ENCODE measurements at places on chromosomes 7 and 10.

DNA sequence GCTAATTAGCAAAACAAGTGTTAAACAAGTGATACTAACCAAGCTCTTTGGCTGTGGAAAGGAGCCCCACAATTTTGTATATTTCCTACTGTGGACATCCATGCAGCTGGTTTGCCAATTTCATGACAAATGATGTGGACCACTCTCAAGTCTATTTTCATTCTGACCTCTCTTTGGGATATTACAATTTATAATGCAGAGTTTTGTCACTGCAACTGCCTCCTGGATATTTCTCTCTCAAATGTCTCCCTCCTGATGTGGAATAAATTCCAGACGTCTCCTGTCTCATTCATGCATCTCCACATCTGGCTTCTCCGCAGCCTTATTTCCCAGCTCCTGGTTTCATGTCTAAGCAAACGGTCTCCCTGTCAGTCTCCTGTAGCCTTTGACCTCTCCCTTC lies 80.6 kb upstream of the RHEB start:
- no peak for DNase-seq

GRCh38 chr10:132388891-132389432 lies 8.0 kb upstream of the PWWP2B start:
- no peak for DNase-seq

- no peak for DNase-seq
Observed at GRCh38 chr7:26511866-26512265, 220.2 kb downstream of the SNX10 start.

GRCh38 chr10:3955493-3955892 lies 170.5 kb upstream of the KLF6 start:
- DNase-seq, result no peak

GRCh38 chr7:77808517-77808916 lies 9.9 kb downstream of the PHTF2 start:
- no peak for DNase-seq

- no peak for DNase-seq
Observed at GRCh38 chr7:49038821-49039358, 114.5 kb downstream of the CDC14C start.

- no peak for DNase-seq
Observed at GRCh38 chr7:150981644-150982043, 3.5 kb upstream of the KCNH2 start.

- no peak for DNase-seq
Observed at GRCh38 chr10:121452581-121452980, 145.7 kb downstream of the FGFR2 start.

DNA sequence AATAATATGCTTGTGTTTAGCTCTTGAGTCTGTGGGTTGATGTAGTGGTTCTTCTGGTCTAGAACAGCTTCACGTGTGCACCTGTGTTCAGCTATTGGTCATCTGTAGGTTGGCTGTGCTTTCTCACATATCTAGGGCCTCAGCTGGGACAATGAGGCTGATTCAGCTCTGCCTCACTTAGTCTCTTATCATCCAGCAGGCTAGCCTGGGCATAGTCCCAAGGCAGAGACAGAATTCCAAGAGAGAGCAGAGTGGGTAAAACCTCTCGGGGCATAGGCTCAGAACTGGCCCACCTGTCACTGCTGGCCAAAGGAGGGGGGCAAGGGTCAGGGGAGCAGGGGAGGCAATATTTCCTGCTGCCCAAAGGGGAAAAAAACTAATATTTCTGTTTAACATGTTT lies 32.0 kb upstream of the MXI1 start:
- no peak for DNase-seq

DNA sequence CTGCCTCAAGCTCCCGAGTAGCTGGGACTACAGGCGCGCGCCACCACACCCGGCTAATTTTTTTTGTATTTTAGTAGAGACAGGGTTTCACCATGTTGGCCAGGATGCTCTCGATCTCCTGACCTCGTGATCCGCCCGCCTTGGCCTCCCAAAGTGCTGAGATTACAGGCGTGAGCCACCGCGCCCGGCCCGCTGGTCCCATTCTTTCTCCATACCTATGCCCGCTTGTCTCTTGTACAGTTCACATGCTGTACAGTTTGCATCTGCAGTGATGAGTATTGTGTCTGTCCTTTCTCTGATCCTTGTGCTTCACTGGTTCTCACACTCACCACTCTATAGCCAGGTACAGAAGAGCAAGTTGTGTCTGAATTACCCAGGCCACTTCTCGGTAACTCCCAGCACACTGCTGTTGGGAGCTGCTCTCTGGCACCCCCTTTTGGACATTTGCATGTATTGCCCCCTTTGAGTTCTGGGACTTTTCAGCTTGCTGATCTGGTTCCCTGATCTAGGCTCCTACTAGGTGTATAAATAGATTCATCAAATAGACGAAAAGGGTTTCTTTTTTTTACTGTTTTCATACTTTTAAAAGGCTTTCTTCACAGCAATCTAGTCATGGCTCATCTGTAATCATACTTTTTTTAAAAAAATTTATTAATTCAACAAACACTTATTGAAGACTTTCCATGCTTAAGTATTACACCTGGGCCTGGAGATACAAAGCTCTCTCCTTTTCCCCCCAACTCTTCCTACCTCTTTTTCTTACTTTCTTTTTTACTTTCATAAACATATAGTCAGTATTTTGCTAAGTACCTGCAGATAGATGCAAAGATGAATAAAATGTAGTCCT lies 53.5 kb downstream of the AOAH start:
- peak; percentile 56 for DNase-seq

DNA sequence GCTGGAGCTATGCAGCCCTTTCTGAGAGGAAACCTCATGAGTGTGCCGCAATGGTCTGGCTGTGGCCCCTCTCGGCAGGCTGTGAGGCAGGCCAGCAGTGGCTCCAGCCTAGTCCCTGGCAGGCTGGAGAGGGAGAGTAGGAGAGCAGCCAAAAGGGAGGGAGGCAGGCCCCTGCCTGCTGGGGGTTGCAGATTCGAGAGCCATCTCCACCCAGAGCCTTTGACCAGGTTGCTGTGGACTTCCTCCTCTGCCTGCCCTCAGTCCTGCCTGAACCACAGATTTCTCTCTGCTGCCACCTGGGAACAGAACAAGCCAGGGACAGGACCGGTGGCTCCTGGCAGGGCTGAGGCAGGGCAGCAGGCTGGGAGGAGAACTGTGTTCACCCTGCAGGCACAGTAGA lies 13.9 kb downstream of the PAX2 start:
- DNase-seq, result no peak

- no peak for DNase-seq
Observed at GRCh38 chr10:84416245-84416555, 87.8 kb downstream of the CCSER2 start.

- peak; percentile 55 for DNase-seq
Observed at GRCh38 chr10:63083904-63084689, 49.0 kb upstream of the NRBF2 start.

GRCh38 chr10:59907918-59908807 lies 1.8 kb upstream of the CCDC6 start:
- peak; percentile 39 for DNase-seq

DNA sequence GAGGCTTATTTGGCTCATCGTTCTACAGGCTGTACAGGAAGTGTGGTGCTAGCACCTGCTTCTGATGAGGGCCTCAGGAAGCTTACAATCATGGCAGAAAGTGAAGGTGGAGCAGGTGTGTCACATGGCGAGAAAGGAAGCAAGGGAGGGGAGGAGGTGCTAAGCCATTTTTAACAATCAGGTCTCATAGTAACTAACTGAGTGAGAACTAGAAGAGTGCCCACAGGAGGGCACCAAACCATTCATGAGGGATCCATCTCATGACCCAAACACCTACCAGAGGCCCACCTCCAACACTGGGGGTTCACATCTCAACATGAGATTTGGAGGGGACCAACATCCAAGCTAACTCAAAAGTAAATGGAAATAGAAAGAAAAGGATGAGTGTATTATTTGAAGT lies 78.1 kb downstream of the CXCL12 start:
- no peak for DNase-seq

- DNase-seq, result no peak
Observed at GRCh38 chr7:130388671-130389070, 8.4 kb downstream of the CPA1 start.

All from smooth muscle cell of the brain vasculature (primary cell).